ENCODE measurements at places on chromosomes 1 and 21.

DNA sequence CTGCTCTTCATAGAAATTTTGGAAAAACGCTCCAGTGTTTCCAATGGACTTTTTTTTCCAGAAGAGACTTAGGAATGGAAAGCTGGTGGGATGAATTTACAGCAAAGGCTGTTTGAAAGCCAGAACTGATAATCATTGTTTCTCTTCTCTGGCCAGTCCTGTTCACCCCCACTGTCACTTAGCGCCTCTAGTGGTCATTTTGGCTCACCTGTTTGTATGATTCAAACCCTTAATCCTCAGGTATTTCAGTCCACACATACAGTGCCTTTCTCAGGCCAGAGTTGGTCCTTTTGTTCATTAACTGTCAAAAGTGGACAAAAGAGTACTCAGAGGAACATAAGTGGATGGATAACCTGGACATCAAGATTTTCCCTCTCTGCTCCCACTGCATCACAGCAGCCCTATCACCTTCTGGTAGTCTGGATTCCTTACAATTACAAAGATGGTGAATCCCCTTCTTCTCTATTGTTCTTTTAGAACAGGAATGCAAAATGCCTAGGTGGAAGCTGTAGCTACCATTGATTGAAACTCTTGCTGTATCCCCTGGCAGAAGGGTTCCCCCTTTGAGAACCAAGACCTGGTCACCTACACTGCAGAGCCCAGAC is 177.6 kb upstream of the OLFM3 start:
- DNase-seq: no peak

GRCh38 chr21:44996983-44997936 is 57.4 kb downstream of the SLX9 start:
- no peak for DNase-seq

GRCh38 chr1:44542420-44543063 is 131.7 kb downstream of the TMEM53 start:
- no peak for DNase-seq

DNA sequence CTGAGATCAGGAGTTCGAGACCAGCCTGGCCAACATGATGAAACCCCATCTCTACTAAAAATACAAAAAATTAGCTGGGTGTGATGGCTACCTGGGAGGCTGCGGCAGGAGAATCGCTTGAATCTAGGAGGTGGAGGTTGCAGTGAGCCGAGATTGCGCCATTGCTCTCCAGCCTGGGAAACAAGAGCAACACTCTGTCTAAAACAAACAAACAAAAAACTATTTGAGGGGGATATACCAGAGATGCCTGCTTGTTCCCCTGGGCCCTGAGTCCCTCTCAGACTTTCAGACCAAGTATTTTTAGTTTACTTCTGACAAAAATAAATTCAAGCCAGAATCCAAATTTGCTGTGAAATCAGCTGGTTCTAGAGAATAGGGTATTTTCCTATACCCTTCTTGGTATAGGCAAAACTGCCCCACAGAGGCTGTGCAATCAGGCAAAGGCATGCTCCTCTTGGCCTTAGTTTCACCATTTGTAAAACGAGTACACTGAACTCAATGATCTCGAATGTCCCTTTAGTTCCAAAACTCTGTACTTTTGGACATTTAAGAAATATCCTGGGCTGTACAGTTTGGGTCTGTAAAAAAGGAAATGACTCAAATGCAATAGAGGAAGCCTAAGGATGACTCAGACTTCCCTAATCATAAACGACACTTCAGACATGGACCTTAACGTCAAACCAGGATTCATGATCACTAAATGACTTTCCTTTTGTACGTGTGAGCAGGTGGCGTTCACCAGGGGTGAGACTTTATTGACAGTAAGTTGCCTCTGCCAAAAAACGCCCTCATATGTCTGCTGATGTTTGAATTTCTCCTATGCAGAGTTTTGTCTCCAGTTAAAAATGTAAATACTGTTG is 16.1 kb downstream of the ENSA start:
- no peak for DNase-seq

- no peak for DNase-seq
These were observed 16.2 kb downstream of the PI4KB start for GRCh38 chr1:151311011-151311410.

DNA sequence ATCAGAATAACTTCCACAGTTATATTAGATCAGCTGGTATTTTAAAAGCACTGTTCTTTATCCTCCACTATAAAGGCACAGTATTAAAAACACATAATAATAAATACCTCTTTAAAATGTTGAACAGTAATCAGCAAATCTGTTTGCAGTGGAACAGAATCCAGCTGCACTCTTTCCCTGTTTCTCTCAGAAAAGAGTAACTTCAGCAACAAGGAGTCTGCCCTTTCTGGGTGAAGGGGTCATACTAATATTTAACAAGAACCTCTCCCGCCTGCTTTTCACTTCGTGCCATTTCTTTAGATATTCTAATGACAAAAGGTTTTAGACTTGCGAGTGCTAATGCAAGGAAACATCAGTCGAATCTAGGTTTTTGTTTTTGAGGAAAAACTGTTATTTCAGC is 194.2 kb upstream of the FMN2 start:
- DNase-seq: no peak

DNA sequence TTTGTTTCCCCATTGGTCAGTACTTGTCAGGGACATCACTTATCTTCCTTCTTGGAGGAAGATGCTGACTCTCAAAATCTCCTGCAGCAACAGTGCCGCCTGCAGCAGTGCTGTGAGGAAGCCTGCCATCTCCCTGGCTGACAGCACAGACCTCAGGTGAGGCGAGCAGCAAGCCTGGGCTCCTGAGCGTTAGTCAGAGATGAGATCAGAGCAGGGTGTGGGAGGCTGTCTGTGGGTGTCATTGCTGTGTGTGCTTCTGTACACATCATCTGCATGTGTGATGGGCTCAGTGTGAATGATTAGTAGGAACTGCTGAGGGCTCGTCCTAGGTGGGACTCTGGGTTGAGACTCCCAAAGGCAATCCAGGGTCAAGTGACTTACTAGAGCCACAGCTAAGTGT is 6.1 kb downstream of the STRIP1 start:
- no peak for DNase-seq

GRCh38 chr1:113931451-113931851 is 2.3 kb downstream of the HIPK1 start:
- DNase-seq: no peak

DNA sequence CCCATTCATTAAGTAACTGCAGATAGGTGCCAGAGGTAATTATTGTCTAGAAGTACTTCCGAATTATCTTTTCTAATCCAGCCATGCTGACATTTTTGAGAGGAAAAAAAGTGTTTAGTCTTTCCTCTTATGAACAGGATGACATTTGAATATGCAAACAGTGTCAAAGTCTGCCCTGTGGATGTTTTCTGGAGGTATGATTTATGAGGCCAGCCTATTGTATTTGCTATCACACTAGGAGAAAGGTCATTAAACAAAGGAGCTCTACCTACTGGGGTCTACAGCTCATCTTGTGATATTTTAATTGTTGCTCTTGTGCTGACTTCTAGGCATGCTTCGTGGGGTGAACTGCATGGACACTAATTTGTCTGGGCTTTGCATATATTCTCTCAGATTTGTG is 559.7 kb upstream of the CAMK1G start:
- no peak for DNase-seq

DNA sequence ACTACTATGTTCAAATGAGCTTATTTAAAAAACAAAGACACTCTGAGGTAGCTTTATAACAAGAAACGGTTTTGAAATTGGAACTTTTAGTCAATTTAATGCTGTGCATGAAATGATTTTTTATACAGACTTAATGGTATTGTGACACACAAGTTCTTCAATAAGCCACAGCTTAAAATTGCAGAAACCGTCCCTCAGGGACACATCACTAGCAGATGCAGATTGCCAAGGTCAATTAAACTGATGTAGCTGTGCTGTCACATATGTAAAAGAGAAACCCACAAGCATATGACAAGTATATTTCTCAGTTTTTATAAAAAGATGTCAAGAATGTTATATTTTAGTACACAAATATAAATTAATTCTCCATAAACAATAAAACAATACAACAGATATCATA is 366.9 kb downstream of the DPYD start:
- no peak for DNase-seq

- no peak for DNase-seq
These were observed 447.5 kb downstream of the NEGR1 start for GRCh38 chr1:71834601-71835441.

GRCh38 chr1:22861764-22862440 is 110.8 kb downstream of the LACTBL1 start:
- DNase-seq: peak; percentile 28

GRCh38 chr1:229600229-229600628 is 25.7 kb downstream of the TAF5L start:
- DNase-seq: no peak

GRCh38 chr1:6600410-6601048 is 2.1 kb downstream of the KLHL21 start:
- DNase-seq: no peak

DNA sequence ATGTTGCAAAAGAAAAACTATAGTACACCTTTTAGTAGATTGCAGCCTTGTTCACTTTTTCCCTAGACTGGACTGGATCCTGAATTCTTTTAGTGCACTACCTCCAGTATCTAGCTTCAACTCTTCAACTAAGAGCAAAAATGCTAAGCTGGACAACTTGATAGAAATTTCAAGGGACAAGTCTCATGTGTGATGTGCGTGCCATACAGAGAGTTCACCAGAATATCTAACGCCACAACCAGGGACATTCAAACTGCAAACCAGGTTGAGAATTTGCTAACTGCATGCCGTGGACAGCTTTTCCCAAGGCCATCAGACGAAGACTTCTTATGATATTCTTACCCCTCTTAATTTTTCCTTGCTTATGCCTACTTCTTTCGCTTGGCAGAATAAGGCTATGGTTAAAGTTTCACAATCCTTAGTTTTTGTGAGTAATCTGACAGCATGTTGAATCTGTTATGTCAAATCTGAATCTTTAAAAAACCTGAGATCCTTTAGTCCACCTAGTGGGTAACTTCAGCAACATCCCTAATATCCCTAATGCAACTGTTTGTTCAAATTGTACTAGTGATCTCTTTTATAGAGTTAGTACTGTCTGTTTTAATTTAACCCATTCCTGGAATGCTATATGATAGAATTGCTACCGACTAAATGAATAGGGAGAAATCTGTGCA is 66.4 kb downstream of the DDAH1 start:
- DNase-seq: no peak
